C1 segment of cervical spinal cord (tissue), 14 donors: ENCODE measurements at places on chromosomes 1 and 21.

DNA sequence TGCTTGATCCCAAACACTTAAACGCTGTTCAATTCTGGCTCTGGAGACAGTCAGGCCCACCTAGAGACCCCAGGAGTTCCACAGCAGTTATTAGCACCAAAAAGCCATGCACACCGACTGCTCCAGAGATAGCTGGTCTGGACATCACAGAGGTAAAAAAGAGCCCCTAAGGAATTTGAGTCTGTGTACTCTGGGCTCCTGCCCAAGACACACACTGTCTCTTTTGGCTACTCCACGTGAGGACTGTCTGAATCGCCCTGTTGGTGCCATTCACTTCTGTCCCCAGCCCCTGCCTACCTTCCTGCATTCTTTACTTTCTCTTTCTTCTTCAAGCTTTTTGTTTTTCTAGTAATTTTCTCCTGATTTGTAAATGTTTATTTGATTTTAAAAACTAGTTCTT lies 197.4 kb downstream of the ADGRL2 start:
- DNase-seq: no peak

DNA sequence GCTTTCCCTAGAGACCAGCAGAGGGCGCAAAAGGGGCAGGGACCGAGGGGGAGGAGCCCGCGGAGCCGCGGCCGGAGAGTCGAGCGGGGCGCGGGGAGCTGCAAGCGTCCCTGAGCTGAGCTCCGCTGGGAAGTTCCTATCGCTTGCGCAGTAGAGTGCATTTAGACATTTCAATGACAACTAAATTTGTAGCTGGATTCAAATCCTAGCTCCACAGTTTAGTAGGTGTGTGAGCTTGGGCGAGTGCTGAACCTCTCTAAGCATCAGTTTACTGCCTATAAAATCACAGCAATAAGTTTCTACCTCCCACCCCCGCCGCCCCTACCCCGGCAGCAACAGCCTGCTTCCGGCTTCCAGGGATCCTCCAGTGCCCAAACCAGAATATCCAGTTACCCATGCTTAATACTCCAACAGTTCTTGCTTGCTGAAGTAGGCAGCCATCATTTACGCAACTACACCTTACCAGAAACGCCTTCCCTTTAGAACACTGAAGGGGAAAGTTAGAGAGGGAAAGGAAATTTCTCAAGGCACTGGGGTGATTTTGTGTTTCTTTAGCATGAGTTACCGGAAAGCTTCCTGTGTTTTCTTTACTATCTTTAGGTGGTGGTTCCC lies 9.1 kb downstream of the TLR5 start:
- peak; percentile 46 for DNase-seq

GRCh38 chr1:5976231-5976630 lies 16.0 kb downstream of the NPHP4 start:
- no peak for DNase-seq

DNA sequence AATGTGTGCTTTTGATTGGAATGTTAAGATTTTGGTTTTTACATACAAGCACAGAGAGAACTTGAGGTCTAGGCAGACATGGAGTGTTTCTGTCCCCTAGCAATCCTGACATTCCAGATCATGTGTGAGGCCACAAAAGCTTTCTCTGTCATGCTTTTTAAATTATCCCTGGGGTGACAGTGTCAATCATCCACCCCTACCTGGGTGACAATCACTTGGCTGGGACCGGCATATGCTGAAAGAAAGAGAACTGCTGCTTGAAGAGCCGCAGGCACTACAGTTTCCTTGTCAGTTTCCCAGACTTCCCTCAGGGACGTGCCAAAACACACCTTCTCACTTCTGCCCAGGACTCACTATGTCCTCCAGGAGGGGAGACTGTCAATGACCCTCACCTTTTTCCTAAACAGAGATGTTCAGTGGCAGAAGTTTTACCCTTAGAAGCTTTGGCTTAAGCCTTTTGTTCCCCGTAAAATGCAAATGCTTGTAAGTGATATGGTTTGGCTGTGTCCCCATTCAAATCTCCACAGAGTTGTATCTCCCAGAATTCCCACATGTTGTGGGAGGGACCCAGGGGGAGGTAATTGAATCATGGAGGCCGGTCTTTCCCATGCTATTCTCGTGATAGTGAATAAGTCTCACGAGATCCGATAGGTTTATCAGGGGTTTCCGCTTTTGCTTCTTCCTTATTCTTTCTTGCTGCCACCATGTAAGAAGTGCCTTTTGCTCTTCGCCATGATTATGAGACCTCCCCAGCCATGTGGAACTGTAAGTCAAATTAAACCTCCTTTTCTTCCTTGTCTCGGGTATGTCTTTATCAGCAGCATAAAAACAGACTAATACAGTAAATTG lies 217.4 kb downstream of the FGGY start:
- no peak for DNase-seq

DNA sequence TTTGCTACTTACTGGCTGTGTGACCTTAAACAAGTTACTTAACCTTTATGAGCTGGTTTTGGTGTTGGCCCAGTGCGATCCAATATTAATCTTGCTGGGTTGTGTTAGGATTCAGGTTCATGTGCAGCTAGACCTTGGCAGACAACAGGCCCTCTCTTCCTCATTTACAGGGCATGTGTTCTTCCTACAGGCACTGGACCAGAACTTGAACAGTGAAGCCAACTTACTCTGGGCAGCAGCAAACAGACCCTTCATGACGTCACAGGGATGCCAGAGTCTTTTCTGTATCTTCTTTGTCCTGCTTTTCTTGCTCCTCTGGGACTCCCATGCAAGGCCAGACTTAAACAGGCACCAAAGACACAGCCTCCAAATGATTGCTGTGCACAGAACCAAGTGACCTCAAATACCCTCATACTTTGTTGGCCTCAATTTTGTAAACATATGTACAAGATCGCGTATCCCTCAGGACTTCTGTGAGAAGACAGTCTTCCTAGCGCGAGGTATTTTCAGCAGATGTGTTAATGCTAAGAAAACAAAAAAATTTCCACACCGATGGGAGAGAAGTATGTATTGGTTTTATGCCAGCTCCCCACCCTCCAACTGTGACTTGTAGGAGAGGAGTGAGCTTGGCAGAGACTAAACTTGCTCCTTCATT lies 73.7 kb downstream of the URB2 start:
- no peak for DNase-seq

DNA sequence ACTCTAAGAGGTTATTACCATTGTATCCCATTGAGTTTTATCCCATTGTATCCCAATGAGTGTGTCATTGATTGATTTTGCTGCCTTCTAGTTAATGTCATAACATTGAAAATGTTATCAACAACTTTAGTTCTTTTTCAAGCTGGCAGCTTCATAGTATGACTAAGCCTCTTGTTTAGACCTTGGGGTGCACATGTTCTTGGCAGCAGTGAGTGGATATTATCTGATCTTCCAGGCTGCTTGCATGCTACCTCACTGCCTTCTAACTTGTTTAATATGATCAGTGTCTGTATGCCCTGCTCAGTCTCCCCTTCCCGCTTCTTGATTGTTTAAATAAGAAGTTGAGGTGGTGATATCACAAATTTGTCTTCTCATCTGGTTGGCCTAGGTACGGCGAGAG lies 24.6 kb downstream of the NTPCR start:
- no peak for DNase-seq

- DNase-seq: no peak
Measured at GRCh38 chr1:225593414-225593813, 59.5 kb downstream of the ENAH start.

DNA sequence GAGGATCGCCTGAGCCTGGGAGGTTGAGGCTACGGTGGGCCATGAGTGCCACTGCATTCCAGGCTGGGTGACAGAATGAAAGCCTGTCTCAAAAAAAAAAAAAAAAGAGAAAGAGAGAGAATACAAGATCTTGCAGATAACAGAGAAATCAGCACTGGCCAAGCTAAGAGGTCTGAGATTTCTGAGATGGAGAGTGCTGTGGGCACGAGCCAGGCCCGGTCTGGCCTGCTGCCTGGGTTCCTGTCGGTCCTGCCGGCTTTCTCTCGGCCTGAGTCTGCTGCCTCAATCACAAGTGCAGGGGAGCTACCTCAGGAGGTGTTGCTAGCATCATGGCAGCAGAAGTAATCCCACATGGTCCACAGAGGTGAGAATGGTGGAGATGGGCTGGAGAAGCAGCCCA lies 19.0 kb downstream of the ADORA1 start:
- DNase-seq: no peak

DNA sequence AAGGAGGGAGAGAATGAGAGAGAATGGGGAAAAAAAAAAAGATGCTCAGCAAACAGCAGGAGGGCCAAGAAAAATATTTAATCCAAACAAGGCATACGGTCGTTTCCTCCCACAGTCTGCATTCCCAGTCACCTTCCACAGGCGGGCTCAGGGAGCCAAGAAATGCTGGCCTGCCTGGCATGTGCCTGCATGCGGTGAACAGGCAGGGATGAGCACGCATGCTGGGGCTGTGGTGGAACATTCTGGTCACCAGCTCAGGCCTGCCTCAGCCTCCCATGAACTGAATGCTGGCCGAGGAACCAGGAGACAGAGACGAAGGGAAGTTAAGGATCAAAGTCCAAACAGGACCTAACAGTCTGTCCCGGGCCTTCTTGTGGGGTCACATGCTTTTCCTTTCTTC lies 335.3 kb downstream of the ASTN1 start:
- no peak for DNase-seq

- no peak for DNase-seq
Measured at GRCh38 chr1:216448011-216448510, 24.8 kb upstream of the USH2A start.

DNA sequence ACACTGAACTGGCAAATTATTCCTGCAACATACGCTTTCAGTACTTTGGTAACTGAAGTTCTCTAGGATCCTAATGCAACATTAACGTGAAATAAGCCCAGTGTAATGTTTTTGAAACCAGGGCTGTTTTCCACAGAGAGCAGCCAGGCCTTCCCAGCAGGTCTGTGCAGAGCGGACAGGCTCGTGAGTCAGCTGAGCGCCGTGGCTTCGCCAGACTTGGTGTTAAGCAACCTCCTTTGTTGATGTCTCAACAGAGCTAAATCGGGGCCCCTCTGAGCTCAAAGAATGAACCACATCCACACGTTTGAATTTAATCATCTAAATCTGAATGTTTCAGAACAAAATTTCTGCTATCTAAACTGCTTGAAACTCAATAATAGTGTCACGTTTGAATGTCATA lies 181.8 kb upstream of the FMN2 start:
- peak; percentile 18 for DNase-seq

- DNase-seq: no peak
Measured at GRCh38 chr1:100184536-100184935, 6.5 kb upstream of the LRRC39 start.

- DNase-seq: no peak
Measured at GRCh38 chr21:42412636-42412933, 8.9 kb downstream of the UBASH3A start.

GRCh38 chr1:30760596-30761324 lies 3.2 kb upstream of the LAPTM5 start:
- DNase-seq: no peak

- no peak for DNase-seq
Measured at GRCh38 chr1:15881961-15882360, 34.5 kb downstream of the SPEN start.

GRCh38 chr1:18972531-18972930 lies 16.1 kb upstream of the IFFO2 start:
- DNase-seq: no peak

DNA sequence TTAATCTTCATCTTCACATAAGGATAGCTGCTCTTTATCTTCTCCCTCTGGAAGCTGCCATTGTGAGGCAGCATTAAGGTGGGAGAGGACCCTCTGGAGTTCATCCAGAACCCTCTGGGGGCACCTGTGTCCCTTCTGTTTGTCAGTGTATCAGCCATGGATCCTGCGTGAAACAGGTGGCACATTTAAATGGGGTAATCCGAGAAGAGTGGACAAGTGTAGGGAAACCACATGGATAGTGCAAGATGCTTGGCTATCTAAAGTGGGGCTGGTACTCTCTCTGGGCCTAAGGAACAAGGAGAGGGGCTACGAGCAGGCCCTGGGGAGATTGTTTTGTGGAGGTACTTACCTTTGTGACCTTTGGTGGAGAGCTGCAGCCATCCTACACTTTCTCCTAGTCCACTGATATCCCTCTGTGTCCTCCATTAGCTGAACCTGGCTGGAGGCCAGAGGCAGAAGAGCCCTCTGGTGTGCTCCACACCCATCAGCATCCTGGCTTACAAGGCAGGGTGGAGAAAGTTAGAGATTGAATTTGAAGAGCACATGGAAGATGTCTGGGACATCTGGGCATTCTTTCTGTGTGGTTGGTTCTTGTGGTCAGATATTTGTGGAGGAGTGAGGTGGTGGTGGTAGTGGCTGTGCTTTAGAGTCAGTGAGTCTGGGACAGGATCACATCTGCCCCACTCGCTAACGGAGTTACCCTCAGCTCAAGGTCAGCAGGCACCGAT lies 117.7 kb downstream of the FGGY start:
- no peak for DNase-seq

GRCh38 chr1:226606311-226607267 lies 58.0 kb downstream of the STUM start:
- DNase-seq: no peak

DNA sequence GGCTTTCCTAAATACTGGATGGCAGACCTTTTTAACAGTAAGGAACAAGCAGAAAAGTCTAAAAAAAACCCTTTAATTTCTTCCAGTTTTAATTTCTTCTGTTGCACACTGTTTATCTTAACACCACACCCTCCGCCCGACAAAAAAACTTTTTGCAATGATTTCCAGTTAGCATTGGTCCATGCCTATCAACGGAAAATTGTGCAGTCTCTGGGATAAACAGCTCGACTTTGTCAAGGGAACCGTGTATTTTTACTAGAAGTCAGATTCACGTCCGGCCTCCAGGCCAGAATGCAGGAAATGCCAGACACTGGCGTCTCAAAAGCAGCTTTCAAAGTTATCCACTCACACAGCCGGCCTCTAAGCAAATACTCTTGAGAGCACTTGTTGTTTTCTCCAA lies 378 bp upstream of the NUP210L start:
- no peak for DNase-seq

DNA sequence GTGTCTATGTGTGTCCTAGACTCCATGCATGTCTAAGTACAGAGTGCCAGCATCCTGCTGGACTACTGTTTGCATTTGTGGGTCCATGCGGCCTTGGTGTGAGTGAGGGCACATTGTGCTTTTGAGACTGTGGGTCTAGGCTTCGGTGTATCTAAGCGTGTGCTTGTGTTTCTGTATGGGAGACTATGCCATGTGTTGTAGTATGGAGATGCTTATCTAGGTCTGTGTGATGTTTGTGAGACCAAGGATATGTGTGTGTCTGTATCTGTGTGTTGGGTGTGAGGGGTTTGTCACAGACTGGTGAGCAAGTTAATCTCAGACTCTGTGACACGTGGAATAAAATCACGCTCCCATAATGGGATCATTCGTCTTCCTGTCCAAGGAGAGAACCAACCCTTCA lies 14.5 kb downstream of the AHDC1 start:
- DNase-seq: no peak
